ENCODE measurements at places on chromosomes 5 and 9. TPM values are rescaled to one million over a fixed set of nuclear protein-coding genes. Genes with fewer than 3 reads are reported as not detected.
A peak's percentile ranks its signal among the peaks of the same experiment; 100 is the strongest.

DNA sequence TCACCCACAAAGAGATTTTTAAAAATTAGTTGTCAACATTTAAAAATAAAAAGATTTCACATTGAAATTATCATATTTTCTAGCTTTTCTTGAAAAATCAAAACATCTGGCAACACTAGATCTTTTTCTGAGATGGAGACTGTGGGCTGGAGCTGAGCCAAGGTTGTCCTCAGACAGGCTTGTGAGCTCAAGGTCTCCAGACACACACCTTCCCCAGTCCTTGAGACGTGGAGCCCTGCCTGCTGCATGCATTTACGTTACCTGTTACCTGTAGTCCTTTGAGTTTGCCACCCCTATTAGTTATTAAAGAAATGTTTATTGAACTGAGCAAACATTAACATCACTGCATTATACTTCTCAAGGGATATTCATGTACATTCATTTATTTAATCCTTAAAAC, 87.5 kb upstream of the TLE1 start:
- H3K27me3 ChIP-seq, result no peaks in the 10 kb centered on the region
- peak; percentile 51 for DNase-seq
- no peak overlapping the region for H3K27ac ChIP-seq
- H3K36me3 ChIP-seq, result no peaks in the 10 kb centered on the region
- no peaks in the 10 kb centered on the region for H3K4me1 ChIP-seq

- no peak overlapping the region for H3K4me3 ChIP-seq
- H3K27me3 ChIP-seq, result no peaks in the 10 kb centered on the region
- no peaks in the 10 kb centered on the region for H3K4me1 ChIP-seq
- DNase-seq, result peak; percentile 12
Observed at GRCh38 chr9:69809304-69809863, 11.2 kb upstream of the CFAP95 start.

GRCh38 chr5:145903113-145903512, 30.3 kb upstream of the GRXCR2 start:
- H3K36me3 ChIP-seq, result no peaks in the 10 kb centered on the region
- H3K27ac ChIP-seq, result no peak overlapping the region
- DNase-seq, result no peak
- no peaks in the 10 kb centered on the region for H3K4me1 ChIP-seq
- no peaks in the 10 kb centered on the region for H3K27me3 ChIP-seq
- H3K4me3 ChIP-seq, result no peak overlapping the region

- H3K4me1 ChIP-seq, result no peaks in the 10 kb centered on the region
- peak; percentile 21 for DNase-seq
- H3K27me3 ChIP-seq, result no peaks in the 10 kb centered on the region
- no peak overlapping the region for H3K27ac ChIP-seq
- no peak overlapping the region for H3K4me3 ChIP-seq
Observed at GRCh38 chr9:93669116-93669957, 93.0 kb downstream of the PHF2 start.

Gene CACFD1
- polyA plus RNA-seq, result 15.6 TPM

Gene TOR2A
- 12.4 TPM for polyA plus RNA-seq

Gene RXRA
- 34.1 TPM for polyA plus RNA-seq

Gene IL33
- polyA plus RNA-seq, result 47.5 TPM

All from stomach (tissue), 19 donors.